NCI-H1694 treated with DMSO at 0.1 percent for 48 hours (cell line): ENCODE measurements at places on chromosomes 4 and X.

DNA sequence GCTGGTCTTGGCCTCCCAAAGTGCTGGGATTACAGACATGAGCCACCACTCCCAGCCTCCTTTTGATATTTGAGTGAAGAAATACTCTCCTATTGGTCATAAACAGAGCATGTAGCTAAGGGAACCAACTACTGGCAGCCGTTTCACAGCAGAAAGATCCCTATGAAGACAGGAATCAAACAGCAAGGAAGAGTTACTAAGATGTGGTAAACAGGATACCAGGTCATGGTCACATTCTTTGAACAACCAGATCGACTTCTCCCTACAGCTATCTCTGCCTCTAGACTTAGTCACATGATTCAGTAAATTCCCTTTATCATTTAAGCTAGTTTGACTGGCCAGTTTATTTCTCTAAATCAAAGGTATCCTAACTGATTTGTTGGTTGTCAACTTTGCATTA, 9.0 kb upstream of the HNRNPD start:
- DNase-seq: no peak

DNA sequence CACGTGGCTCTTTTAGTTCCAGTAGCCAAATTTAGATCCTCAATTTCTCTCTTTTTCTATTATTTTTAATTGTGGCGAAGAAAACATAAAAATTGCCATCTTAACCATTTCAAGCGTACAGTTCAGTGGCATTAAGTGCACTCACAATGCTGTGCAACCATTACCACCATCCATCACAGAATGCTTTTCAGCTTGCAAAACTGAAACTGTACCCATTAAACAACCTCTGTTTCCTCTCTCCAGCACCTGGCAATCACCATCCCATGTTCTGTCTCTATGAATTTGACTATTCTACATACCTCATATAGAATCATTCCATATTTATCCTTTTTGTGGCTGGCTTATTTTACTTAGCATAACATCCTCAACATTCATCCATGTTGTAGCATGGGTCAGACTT, 74.9 kb downstream of the METTL14 start:
- DNase-seq: no peak

DNA sequence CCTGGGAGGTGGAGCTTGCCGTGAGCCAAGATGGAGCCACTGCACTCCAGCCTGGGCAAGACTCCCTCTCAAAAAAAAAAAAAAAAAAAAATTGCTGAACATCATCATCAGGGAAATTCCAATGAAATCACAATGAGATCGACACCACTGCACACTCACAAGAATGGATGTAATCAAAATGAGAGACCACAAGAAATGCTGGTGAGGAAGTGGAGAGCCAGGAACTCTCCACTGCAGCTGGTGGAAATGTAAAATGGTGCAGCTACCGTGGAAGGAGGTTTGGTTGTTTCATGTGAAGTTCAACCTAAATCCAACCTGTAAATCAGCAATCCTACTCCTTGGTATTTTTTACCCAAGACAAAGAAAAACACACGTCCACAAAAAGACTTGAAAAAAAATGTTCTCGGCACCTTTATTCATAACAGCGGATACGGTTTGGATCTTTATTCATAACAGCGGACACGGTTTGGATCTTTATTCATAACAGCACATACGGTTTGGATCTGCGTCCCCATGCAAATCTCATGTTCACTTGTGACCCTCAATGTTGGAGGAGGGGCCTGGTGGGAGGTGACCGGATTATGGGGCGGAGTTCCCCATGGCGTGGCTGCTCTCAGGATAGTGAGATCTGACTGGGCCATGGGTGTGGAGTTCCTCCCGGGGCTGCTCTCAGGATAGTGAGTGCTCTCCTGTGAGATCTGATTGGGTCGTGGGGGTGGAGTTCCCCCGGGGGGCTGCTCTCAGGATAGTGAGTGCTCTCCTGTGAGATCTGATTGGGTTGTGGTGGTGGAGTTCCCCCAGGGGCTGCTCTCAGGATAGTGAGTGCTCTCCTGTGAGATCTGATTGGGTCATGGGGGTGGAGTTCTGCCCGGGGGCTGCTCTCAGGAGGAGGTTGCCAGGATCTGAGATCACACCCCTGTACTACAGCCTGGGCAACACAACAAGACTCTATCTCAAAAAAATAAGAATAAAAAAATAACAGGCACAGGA, 7.7 kb downstream of the GAK start:
- DNase-seq: no peak

DNA sequence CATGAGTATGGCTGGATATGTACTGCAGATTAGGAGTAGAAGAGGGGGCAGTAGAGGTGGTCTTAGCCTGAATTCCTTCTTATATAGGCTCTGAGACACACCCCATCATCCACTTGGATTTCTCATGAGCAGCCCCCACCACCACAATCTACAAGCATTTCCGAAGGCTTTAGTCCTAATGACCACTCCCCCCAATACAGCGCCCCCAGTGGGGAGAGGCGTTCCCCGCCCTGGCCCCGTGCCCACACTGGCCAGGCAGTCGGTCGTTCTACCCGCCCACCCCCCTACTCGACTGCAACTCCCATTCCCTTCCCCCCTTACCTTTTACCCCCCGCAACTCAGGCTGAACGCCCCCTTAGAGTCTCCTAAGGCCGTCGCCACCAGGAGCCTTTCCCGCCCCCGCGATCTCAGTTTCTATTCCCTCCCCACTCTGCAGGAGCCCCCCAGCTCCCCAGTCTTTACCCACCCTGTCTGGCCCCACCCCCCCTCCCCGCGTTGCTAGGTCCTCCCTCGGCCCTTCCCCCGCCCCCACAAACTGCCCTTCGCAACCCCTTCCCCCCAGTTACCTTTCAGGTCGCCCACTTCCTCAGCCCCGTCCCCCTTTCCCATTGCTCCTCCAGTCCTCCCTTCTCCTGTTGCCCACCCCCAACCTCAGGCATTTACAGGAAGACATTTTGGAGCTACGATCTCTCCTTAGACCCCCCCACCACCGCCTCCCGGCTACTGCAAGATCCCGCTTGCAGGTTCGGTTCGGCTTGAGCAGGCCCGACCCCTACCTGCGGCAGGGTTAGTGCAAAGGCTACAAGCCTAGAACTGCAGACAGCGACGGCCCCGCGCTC, 468 bp downstream of the ZMYM3 start:
- no peak for DNase-seq

GRCh38 chr4:82906469-82906868, 5.9 kb downstream of the THAP9 start:
- no peak for DNase-seq

- DNase-seq: no peak
Observed at GRCh38 chr4:51836549-51836948, 6.4 kb upstream of the DCUN1D4 start.

- DNase-seq: no peak
Observed at GRCh38 chr4:96767815-96768480, 928.1 kb downstream of the PDHA2 start.

DNA sequence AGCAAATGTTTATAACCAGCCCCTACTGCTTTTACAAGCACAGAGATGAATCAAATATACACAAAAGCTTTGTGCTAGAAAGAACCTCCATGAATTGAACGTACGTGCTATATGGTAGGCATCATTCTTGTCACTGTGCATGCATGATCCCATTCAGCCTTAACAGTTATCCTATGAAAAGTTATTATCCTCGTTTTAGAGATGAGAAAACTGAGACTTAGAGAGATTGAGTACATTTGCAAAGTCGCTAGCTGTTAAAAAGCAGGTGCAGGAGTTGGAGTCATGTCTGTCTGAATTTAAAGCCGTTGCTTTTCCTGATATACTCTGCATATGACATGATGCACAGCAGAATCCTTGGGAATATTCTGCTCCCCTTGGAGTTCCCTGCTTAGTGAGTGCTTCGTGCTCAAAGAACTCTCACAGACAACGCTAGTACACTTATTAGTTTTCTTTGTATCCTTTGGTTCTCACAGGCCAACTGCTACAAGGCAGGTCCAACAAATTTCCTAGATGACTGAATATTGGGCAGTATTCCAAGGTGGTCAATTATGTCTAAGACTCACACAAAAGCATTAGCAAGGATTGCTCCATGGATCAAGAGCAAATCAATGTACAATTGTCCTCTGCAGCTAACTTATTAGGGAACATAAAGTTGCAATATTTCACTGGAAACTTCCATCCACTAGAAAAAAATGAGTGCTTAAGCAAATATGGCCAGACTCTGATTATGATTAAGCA, 42.8 kb upstream of the TRIM2 start:
- DNase-seq: no peak
